CD8-positive, alpha-beta memory T cell (primary cell): ENCODE measurements at places on chromosomes 3 and 15.

- DNase-seq = no peak
Measured at GRCh38 chr3:134311265-134311664, 60.6 kb upstream of the RYK start.

DNA sequence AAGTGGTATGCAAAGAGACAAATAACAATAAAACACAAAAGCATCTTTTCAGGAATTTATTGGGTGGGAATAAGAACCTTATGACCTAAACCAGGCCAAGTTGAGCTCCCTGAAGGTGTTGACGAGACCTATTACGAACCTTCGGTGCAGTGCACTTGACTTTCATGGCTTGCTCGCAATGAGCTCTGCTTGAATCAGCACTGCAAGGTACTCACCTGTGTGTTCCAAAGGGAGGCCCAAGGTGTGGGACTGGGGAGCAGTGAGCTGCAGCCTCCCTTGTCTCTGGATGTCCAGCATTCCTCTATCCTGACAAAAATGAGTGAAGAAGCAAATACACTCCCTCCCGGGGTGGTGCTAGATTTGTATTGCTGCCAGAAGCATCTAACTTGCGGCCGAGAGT is at the start of gene MDFIC2:
Gene MDFIC2, minus strand, starts transcription at position 303 of the 400 bp plus-strand sequence. CDS start 665 bp downstream, outside the sequence.
- no peak for DNase-seq

- DNase-seq = no peak
Measured at GRCh38 chr15:40793216-40793989, 13.5 kb upstream of the ZFYVE19 start.

- DNase-seq = no peak
Measured at GRCh38 chr15:40064231-40064894, 25.4 kb upstream of the SRP14 start.

DNA sequence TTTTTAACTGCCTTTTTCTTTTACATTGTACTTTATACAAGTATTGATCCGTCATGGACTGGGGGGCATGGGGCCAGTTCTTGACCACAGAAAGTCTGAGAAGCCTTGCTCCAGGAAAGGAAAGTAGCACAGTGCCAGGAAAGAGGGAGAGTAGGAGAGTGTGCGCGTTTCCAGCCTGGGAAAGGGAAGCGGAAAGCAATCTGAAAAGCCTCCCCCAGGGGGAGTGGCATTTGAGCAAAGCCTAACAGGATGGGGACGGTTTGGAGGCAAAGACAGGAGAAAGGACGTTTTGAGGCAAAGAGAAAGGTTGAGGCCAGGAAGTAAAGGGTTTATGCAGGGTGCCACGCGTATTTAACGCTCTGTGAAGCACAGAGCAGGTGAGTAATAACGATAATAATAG is 116.9 kb downstream of the RORA start:
- no peak for DNase-seq

DNA sequence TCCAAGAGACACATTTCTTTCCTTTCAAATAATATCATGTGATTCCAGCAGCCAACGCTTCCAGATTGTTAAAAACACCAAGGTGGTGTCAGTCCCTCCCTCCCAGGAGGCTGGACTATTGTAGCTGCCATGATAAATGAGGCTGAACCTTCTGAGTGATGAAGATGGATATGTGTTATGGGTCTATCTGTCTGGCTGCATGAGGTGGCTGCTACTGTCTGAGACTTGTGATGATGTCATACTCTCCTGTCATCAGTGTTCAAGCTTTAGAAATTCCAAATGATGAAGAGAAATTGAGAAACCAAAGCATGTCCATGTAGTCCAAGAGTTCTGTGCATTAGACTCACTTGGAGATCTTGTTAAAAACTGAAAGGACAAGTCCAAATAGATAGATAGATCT is 683.0 kb downstream of the NTRK3 start:
- DNase-seq = no peak

GRCh38 chr3:81592101-81592500 is 169.3 kb downstream of the GBE1 start:
- no peak for DNase-seq

DNA sequence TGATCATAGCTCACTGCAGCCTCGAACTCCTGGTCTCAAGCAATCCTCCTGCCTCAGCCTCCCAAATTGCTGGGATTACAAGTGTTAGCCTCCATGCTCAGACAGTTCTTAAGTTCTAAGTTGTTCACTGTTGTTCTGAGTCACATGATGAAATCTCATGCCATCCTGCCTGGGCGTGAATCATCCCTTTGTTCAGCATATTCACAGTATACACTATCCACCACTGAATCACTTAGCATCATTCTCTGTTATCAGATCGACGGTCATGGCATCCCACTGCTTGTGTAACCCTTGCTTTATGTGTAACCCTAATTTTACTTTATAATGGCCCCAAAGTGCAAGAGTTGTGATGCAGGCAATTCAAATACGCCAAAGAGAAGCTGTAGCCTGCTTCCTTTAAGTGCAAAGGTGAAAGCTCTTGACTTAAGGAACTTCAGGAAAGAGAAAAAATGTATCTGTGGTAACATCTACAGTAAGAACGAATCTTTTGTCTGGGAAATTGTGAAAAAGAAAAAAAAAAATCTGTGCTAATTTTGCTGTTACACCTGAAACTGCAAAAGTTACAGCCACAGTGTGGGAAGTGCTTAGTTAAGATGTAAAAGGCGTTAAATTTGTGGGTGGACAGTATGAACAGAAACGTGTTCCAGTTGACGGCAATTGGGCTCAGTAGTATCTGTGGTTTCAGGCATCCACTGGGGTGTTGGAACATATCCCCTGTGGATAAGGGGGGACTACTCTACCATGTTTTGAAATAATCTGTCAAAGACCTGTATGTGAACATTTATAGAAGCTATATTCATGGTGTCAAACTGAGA is 80.6 kb downstream of the PCOLCE2 start:
- DNase-seq = no peak

DNA sequence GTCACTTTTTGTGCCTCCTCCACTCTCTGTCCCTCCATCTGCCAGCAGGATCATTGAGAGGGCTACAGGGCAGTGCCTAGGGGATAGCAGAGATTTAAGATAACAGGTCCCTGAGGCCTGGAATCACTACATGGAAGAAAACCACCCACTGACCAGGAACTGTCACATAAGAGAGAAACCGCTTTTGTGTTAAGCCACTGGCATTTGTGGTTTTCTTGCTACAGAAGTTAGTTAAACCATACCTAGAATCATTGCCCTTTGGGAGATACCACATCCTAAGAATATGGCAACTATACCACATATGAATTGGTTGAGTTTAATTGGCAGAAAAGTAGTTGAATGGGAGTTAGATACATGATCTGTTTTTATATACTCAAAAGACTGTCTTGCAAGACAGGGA is 112.8 kb upstream of the LPP start:
- no peak for DNase-seq

- no peak for DNase-seq
Measured at GRCh38 chr3:63478990-63479660, 173.3 kb upstream of the SNTN start.

- no peak for DNase-seq
Measured at GRCh38 chr3:9080163-9080562, 116.9 kb upstream of the RAD18 start.

DNA sequence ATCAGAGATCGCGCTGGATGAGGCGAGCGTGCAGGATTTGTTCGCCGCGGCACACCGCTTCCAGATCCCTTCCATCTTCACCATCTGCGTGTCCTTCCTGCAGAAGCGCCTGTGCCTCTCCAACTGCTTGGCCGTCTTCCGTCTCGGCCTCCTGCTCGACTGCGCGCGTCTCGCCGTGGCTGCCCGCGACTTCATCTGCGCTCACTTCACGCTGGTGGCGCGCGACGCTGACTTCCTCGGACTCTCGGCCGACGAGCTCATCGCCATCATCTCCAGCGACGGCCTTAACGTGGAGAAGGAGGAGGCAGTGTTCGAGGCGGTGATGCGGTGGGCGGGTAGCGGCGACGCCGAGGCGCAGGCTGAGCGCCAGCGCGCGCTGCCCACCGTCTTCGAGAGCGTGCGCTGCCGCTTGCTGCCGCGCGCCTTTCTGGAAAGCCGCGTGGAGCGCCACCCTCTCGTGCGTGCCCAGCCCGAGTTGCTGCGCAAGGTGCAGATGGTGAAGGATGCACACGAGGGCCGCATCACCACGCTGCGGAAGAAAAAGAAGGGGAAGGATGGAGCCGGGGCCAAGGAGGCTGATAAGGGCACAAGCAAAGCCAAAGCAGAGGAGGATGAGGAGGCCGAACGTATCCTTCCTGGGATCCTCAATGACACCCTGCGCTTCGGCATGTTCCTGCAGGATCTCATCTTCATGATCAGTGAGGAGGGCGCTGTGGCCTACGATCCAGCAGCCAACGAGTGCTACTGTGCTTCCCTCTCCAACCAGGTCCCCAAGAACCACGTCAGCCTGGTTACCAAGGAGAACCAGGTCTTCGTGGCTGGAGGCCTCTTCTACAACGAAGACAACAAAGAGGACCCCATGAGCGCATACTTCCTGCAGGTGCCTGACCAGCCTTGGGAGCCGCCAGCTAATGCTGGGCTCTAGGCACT is 819 bp downstream of the KLHL40 start:
- DNase-seq = no peak

DNA sequence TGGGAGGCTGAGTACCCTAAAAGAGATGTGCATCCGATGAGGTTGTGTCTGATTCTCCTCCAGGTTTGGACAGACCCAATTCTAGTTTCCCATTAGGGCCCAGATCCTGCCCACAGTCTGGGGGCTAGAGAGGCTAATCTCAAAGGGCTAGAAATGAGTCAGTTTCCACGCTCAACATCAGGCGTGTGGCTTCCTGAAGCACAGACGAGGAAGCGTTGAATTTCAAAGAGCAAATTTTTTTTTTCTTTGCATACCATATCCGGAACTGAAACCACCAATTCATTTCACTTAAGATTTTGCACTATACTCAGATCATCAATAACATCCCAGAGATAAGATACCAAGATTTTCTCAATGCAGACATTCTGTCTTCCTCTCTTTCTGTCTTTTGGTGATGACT is 173.8 kb upstream of the BCL6 start:
- DNase-seq = peak; percentile 47

DNA sequence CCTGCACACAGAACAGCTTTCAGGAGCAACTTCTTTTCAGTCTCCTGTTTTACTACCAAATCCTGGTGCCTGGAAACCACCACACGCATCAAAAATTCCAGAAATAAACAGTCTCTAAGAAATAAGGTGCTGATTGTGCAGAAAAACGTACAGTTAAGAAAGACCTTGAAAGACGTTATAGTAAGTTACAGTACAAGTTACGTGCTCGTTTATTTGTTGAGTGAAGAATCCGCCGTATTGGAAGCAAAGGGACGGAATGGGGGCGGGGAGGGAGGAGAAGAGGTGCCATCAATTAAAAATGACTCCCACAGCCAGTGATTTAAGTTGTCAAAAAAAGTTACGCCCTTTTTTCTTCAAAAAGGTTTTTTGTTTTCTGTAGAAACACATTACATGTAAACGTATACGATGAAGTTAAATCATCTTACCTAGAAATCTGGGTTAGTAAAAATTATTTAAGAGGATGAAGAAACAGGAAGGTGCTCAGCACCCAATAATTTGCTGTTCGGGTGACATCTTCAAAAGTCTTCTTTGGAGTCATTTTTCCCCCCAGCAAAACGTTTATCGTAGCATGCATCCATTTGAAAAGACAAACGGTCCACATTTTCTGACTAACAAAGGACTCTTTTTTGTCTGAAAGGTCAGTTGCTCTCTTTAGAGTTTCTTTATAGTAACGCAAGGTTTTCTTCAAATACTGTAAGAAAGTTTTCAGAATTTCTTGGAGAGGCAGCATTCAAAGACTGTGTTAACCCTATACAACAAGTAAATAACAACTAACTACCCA is 782 bp upstream of the UACA start:
- no peak for DNase-seq

DNA sequence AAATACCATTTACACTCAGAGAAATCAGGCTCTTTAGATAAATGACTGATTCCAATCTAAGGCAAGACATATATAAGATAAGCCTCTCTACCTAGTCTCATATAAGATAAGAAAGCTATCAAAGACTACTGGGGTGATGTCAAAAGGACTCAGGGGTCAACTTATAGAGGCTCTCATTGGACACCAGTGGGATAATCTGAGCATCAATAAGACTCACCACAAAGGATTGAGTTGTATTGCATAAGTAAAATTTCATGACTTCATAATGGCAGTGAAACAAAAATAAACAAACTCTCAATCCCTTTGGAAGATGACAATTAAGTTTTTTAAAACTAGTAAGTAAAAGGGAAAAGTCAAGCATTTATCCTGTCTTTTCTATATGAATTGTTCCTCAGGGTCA is 317.8 kb downstream of the SHQ1 start:
- no peak for DNase-seq

GRCh38 chr3:41974223-41974622 is 12.3 kb upstream of the ULK4 start:
- no peak for DNase-seq

- no peak for DNase-seq
Measured at GRCh38 chr3:183244219-183244618, 8.8 kb upstream of the B3GNT5 start.

DNA sequence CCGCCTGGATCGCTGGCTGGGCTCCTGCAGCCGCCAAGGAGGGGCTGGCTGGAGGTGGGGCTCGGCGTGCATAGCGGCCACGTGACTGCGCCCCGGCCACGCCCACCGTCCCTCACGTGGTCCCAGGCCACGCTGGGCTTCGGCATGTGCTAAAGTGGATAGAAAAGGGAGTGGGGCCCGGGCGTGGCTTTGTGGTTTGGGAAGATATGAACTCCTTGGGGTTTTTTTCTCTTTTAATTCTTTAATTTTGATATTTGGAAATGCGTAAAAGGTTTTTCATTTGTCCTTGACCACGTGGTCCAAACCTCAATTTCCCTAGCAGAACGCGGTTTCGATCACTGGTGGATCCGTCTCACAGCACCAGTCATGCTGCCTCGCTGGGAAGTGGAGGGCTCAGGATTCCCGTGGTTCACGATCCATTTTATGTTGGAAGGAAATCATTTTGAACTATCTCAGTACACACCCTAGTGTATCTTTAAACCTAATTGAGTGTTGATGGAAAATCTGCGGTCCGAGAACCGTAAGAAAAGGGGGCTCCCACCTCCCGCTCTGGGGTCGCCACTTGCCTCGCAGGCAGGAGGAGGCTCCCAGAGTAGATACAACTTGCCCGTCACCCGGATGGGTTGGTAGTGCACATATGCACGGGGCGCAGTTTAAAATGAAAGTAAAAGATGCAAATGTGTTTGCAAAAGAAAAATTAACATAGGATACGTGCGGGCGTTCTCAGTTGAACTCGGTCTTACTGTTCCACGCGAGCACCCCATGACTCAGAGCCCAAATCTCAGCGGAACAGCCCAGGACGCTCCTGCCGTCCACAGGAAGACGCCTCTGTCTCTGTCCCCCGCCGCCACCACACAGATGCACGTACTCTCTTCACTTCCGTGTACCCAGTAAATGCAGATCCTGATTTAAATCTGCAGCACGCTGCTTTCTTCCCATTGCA is 141.9 kb downstream of the PGPEP1L start:
- peak; percentile 79 for DNase-seq

GRCh38 chr15:59312205-59312604 is 60.5 kb downstream of the MYO1E start:
- no peak for DNase-seq
